ENCODE measurements at places on chromosomes 1 and 21.

GRCh38 chr1:54238353-54239034 is 38.5 kb downstream of the MRPL37 start:
- no peak for DNase-seq

DNA sequence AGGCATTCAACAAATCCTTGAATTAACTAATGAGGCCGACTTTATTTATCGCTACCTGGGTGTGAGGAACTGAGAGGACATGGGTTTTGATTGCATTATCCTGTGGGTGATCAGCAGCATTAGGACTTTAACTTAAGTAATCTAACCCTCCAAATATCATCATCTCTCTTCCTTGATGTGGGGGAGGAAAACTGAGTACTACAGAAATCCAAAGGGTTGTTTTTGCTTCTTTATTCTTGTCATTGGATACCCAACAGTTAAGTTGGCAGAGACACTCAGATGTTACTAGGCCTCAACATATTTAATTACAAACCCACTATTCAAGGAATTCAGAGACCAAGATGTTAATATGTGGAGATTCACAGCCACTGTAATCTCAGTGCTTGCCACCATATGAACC is 97.4 kb upstream of the ST6GALNAC5 start:
- DNase-seq = no peak

DNA sequence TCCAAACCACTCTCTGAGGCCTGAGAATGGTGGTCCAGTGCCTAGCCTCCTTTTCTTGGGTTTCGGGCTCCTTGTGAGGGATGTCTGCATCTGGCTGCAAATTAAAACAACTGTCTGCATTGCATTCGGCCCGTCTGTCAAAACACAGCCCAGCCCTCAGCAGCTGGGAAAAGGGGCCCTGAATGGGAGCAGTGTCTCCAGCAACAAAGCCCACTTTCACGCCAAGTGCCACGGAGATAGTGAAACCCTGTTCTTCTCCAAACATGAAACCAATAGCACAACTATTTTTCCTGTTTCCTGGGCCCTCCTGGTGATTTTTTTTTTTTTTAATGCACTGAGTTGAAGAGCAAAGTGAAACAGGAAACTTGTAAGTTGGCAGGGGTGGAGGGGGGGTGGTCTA is 138.4 kb downstream of the PLXNA2 start:
- DNase-seq = no peak

DNA sequence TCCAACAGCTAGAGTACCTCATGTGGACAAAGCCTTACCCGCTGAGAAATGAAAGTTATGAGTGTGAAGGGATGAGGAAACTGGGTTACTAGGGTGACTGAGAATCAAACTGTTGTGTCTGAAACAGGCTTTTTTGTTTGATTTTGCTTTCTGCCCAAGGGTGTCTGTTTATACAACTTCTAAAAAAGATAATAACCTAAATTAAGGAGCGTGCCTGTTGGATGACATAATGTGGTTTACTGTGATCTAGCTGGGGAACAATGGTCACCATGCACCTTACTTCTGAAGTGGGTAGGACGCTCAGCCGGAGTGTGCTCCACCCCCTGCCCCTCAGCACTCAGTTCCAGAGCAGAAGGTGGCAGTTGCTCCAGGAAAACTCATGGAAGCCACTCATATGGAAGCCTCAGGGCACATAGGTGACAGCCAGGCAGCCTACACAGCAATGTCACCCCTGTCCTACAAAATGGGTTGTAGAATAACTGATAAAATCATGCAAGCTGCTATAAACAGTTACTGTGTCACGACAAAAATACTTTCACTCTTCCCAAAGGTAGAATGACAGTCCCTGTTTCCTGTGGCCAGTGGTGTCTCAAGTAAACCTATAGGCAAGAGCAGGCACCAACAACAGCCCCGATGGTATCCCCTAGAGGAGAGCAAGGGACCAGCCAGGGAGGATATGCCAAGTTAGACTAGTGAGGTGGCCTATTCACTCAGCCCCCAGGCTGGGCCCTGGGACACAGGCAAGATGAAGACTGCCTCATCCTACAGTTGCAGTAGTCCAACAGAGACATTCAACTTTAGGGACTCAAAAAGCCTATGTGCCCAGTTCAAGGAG is 29.3 kb downstream of the SIPA1L2 start:
- DNase-seq = no peak

DNA sequence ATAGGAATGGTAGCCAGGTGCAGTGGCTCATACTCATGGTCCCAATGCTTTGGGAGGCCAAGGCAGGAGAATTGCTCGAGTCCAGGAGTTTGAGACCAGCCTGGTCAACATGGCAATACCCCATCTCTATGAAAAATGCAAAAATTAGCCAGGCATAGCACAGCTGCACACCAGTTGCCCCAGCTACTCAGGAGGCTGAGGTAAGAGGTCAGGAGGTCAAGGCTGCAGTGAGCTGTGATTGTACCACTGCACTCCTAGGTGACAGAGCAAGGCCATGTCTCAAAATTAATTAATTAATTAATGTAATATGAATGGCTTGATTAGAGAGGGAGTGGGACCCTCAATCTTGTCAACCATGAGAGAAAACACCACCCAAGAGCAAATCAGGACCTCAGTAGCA is 198.7 kb upstream of the DUSP10 start:
- no peak for DNase-seq

GRCh38 chr1:84892705-84893618 is at the start of gene LPAR3:
Gene LPAR3 (minus strand): TSS chr1:84893206. CDS start chr1:84866120, 27,086 bp downstream.
- peak; percentile 50 for DNase-seq

DNA sequence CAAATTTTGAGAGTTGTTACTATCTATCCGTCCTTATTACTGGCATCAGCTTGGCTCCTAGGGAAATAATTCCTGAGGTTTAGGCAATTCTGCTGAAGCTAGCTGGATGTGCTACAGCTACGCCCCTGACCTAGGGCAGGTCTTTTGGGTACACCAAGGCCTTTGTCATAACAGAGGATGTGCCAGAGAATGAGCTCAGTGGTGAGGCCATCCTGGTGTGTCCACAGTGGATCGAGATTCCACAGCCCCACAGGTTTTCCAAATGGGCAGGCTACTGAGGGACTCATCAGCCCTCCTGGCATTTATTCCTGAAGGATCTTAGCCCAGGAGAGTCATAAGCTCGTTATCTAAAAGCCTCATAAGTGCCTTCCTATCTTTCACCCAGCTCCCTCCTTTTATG is 475.2 kb upstream of the USP24 start:
- peak; percentile 26 for DNase-seq

GRCh38 chr21:36065497-36066036 is 4.3 kb upstream of the CBR1 start:
- peak; percentile 59 for DNase-seq

DNA sequence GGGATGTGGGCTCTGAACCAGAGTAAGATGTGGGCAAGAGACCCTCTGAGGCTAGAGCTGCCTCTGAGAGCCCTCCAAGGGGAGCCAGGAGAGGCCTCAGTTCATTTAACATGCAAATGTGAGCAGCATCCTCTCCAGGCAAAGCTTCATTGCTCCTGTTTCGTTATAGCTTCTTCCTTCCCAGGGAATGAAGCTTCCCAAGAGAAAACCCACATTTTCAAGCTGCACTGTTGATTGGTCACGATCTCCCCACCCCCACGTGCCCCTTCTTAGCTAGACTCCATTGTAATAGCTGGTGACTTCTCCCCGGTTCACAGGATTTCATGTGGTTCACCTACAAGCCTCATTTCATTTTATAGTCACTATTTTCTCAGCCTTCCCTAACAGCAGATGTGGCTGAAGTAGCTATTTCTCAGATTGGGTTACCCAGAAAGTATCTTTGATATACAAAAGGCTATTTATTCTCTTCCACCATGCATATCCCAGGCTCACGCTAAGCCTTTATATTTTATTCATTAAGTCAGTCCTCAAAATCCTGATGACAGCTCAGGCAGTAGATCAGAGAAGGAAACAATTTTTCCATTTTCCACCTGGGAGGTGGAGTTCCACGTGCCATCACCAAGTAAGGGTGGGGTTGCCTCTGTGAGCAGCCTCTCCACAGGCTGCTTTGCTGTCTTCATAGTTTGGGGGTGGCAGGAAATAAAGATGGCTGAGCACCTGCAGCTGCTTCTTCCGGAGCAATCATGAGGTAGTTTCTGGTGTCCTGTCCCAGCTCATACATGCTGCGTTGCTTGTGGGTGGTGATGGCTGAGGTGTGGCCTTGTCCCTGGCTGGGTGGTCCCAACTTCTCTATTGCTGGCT is 178.3 kb upstream of the RAB4A start:
- DNase-seq = no peak
